ENCODE measurements at places on chromosomes 2 and 18.
A peak's percentile ranks its signal among the peaks of the same experiment; 100 is the strongest.

DNA sequence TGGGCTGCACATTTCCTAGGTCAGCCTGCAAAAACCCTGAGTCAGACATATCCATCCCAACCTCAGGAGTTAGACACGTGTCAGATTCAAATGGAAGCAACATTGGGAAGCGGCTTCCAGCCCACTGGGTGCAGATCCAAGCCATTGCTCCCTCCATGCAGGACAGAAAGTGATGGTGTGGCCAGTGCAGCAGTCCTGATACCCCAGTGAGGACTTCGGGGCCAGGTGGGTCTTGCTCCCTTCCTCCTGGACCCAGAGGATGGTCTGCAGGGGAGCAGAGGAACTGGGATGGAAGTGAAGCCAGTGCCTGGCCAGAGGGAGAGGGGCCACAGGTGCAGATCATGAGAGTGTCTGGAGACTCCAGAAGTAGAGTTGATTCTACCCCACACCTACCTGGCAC, 252.0 kb downstream of the FAM210A start:
- DNase-seq = no peak

DNA sequence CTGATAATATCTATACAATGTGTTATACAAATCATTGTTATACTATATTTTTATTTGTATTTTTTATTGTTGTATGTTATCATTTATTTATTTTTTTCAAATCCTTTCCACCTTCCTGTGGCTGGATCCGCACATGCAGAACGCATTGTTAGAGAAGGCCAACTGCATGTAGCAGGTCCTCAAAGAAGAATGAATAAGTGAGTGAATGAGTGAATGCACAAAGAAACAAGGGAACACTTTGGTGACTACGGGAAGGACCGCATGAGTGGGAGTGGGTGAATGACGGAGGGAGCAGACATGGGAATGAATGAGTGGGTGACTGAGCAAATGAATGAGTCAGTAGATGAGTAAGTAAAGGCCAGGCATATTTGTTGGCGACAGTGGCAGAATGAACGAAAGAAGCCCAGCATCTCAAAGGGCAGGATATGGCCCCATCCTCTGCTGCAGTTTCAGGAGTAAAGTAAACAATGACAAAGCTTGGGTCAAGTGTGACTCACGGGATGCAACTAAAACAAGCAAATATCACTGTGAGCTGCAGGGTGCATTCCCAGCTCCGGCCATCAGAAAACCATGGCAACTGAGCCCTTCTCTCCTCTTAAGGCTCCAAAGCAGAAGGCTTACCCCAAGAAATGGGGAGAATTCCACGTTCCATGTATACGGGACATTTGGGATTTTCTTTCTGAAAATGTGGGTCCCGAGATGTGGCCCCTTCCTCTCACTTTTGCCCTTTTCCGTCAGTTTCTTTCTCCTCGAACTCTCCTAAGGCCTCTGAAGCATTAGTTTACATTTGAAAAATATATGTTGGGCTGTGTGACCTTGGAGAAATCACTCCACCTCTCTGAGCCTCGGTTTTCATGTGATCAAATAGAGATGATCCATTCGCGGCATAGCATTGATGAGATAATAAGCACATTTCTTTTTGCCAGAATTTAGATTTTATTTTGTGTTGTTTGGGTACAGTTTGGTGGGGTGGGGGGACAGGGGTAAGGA, 24.5 kb downstream of the KCNF1 start:
- DNase-seq = peak; percentile 35

GRCh38 chr2:104846786-104847585, 6.9 kb upstream of the POU3F3 start:
- DNase-seq = no peak

- DNase-seq = no peak
These were observed 97.6 kb upstream of the SLC39A10 start for GRCh38 chr2:195559431-195559914.

DNA sequence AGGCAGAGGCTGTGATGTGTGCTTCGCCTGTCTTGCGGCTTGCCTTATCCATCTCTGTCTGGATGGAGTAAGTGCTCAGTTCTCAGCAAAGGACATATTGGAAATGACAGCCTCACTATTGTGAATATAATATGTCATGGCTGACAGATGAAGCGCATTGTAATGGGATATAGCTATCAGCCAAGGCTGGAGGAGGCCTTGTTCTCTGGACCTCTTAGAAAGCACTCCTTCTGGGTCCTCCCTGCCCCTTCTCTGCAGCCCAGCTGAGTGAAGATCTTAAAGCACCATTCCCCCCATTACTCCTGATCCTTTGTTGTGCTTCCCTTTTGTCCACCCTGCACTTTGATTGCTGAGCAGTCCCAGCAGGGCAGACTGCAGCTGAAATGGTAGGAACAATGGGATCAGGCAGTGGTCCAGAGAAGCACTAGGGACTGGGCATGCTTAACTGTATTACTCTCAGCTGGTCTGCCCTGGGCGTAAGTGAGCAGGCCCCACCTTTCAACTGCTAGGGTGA, 265.3 kb downstream of the SETBP1 start:
- no peak for DNase-seq
